ENCODE measurements at places on chromosomes 6 and 20.
A peak's percentile ranks its signal among the peaks of the same experiment; 100 is the strongest.

- no peak for DNase-seq
These were observed 114.3 kb downstream of the EYA2 start for GRCh38 chr20:47008842-47009518.

- no peak for DNase-seq
These were observed 156.9 kb downstream of the MAFB start for GRCh38 chr20:40532103-40532502.

- no peak for DNase-seq
These were observed 18.3 kb downstream of the PDE10A start for GRCh38 chr6:165644586-165645266.

- DNase-seq, result no peak
These were observed 118.1 kb upstream of the ENPP5 start for GRCh38 chr6:46288835-46289234.

- no peak for DNase-seq
These were observed 2.2 kb downstream of the MMS22L start for GRCh38 chr6:97280766-97281165.

DNA sequence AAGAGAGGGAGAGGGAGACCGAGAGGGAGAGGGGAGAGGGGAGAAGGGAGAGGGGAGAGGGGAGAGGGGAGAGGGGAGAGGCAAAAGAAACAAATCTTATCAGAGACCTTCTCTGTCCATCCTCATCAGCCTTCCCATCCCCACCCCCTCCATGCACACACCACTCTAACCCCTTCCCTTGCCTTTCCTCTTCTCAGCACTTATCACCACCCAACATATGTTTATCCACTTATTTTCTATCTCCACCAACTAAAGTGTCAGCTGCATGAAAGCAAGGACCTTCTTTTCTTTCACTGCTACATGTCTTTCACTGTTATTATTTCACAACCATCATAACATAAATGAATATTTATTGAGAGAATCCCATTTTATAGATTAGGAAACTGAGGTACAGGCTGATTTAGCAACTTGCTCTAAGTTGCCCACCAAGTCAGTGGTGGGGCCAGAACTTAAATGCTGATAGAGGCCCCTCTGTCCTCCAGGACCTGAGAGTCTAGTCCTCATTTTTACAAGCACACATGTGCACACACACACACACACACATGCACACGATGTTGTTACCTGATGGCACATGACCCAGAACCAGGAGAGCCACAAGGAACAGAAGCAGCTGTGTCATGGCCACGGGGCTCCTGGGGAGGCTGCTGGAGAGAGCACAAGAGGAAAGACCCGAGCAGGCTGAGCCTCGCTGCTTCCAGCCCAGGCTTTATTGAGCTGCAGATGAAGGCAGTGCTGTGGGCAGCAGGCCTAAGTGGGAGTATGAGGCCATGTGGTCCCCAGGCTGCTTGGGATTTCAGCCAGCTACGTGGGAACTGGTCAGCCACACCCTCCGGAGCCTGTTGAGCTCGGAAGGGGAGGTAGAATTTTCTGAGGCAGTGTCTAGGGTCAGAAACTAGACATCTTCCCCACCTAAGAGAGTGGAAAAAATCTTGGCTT, 2.3 kb downstream of the DEFB124 start:
- no peak for DNase-seq

GRCh38 chr6:161264181-161264580, 9.7 kb downstream of the AGPAT4 start:
- DNase-seq, result no peak

- peak; percentile 7 for DNase-seq
These were observed 370.2 kb upstream of the SASH1 start for GRCh38 chr6:147972448-147972847.

DNA sequence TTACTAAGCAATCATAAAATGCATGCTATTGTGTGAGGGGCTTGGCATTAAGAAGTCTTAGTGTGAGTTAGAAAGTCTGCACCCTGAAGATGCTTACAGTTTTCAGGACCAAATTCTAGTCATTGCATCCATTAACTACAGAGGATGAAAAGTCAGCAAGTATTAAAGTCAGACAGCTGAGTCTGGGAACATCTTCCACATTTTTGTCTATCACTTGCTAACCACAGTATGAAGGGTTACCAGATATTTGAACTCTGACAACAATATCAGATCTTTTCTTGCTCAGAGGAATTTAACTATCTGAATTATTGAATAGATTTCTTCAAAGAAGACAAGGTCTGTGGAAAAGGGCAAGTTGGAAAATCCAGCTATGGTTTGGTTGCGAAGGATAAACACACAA, 264.4 kb downstream of the BTBD9 start:
- peak; percentile 35 for DNase-seq
